Activated T-helper 1 cell treated with anti-CD3 and anti-CD28 coated beads, Interleukin-12 subunit alpha, Interleukin-12 subunit beta, Interleukin-2, Interleukin-4 antibody, amounts not matched to agents 30 ng/mL and 10 ng/mL and 1 ng/mL, durations not matched to agents 14 hours and 24 hours and 36 hours (primary cell): ENCODE measurements at places on chromosomes 4 and X. TPM values are rescaled to one million over a fixed set of nuclear protein-coding genes. Genes with fewer than 3 reads are reported as not detected.

The ADAM29 gene
- not detected in 2 replicates for total RNA-seq

The PLK4 gene
- total RNA-seq, result 40.7 and 41.2 TPM in 2 replicates

The PFKFB1 gene
- total RNA-seq, result 0.39 and 0.93 TPM in 2 replicates

GRCh38 chr4:105361053-105361452 is 112.8 kb downstream of the PPA2 start:
- peaks cover 18% of the 10 kb centered on the region for H3K36me3 ChIP-seq
- no peaks in the 10 kb centered on the region for H3K27me3 ChIP-seq
- DNase-seq, result no peak
- no peak overlapping the region for H3K4me3 ChIP-seq

GRCh38 chr4:153521999-153522801 is 56.0 kb downstream of the TMEM131L start:
- peak overlapping the region; percentile 60 for H3K4me3 ChIP-seq
- peaks cover 89% of the 10 kb centered on the region for H3K4me1 ChIP-seq
- peak; percentile 54 for DNase-seq

DNA sequence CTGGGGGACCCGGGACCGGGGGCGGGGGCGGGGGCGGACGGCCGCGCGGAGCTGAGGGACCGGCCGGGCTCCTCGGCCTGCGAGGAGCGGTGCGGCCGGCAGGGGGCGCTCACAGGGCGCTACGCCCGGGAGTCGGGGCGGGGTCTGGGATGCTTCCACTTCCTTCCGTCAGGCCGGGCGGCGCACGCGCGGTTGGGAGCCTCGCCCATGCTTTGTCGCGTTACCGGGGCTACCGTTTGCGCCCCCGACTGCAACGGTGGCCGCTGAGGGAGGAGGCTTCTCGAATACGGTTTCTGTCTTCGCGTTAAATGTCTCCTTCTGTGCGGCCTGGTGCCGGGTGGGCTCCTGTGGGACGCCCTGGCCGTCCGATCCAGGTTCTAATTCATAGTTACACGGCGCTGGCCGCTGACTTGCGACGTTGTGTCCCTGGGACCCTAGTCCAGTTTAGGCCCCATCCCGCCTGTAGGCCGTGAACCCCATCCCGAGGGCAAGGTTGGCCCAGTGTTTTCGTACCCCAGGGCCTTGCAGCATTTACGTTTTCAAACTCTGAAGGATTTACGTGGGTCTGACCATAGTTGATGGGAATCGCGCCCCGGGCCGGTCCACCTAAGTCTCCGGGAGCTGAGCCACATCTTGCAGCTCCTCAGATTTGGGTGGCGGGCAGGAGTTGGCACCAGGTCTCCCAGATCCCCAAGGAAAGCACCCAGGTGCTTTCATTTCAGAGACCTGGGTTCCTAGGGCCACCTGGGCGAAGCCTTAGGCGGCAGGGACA is 549 bp downstream of the MSL3 start:
- H3K27ac ChIP-seq, result peak overlapping the region; percentile 98
- peak; percentile 84 for DNase-seq
- peaks cover 20% of the 10 kb centered on the region for H3K36me3 ChIP-seq
- peaks cover 18% of the 10 kb centered on the region for H3K4me1 ChIP-seq
- peaks cover 25% of the 10 kb centered on the region for H3K27me3 ChIP-seq

DNA sequence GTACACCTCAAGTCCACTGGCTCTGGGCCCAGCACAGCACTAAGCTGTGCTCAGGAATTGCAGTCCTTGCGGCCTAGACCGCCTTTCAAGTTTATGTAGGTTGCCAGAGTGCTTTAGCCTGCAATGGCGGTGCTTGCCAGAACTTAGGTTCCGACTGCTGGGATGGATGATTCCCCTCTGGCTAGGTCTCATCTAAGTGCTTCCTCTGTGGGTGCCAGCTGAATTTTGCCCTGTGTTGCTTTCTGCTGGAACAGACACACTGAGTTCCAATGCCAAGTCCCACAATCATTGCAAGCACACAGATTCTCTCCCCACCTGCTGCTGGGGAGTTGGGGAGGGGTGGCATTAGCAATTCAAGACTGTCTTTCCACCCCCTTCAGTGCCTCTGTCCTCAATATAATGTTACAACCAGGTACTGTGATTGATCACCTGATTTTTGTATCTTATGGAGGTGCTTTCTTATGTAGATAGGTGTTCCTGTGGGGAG is 129.5 kb downstream of the GRID2 start:
- H3K4me1 ChIP-seq, result no peaks in the 10 kb centered on the region
- DNase-seq, result no peak
- H3K36me3 ChIP-seq, result no peaks in the 10 kb centered on the region
- H3K27me3 ChIP-seq, result no peaks in the 10 kb centered on the region
- no peak overlapping the region for H3K27ac ChIP-seq
